ENCODE measurements at places on chromosomes 5 and 9. TPM values are rescaled to one million over a fixed set of nuclear protein-coding genes. Genes with fewer than 3 reads are reported as not detected.

The LCN12 gene
- 2.2 TPM for total RNA-seq

The SLC46A2 gene
- not detected for total RNA-seq

The GDNF gene
- not detected for total RNA-seq

The LCNL1 gene
- not detected for total RNA-seq

The SNCB gene
- not detected for total RNA-seq

The DMRT3 gene
- total RNA-seq = not detected

Measured in natural killer cell treated with Interleukin-12 subunit alpha and Interleukin-12 subunit beta and Interleukin-15 and Interleukin-18, amount 100 ng/mL, for 72 hours (primary cell).